C1 segment of cervical spinal cord (tissue), 14 donors: ENCODE measurements at places on chromosomes 2 and 18.

- DNase-seq: no peak
Measured at GRCh38 chr2:85872536-85873161, 16.1 kb downstream of the ST3GAL5 start.

GRCh38 chr2:221377066-221377465 lies 195.0 kb downstream of the EPHA4 start:
- DNase-seq: no peak

GRCh38 chr2:163909411-163910080 lies 173.7 kb upstream of the FIGN start:
- DNase-seq: no peak

DNA sequence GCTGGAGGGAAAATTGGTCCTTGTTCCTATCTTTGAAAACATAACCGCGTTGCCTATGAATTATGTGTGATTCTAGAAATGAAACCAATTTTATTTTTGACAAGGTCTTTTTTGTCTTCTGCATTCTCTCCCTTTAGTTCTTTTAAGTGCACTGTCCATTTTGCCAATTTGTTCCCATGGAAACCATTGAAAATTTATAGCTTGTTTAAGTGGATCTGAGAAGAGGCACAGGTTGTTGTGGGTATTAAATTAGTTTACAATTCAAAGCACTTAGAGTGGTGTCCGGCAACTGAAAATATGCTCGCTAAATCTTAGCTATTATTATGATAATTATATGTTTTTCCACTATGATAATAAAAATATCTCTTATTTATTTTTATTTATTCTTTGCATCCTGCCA lies 107.5 kb upstream of the FSHR start:
- no peak for DNase-seq

- no peak for DNase-seq
Measured at GRCh38 chr2:109646961-109647360, 32.8 kb downstream of the SOWAHC start.

GRCh38 chr18:671405-671804 lies 14.0 kb downstream of the TYMS start:
- DNase-seq: no peak

DNA sequence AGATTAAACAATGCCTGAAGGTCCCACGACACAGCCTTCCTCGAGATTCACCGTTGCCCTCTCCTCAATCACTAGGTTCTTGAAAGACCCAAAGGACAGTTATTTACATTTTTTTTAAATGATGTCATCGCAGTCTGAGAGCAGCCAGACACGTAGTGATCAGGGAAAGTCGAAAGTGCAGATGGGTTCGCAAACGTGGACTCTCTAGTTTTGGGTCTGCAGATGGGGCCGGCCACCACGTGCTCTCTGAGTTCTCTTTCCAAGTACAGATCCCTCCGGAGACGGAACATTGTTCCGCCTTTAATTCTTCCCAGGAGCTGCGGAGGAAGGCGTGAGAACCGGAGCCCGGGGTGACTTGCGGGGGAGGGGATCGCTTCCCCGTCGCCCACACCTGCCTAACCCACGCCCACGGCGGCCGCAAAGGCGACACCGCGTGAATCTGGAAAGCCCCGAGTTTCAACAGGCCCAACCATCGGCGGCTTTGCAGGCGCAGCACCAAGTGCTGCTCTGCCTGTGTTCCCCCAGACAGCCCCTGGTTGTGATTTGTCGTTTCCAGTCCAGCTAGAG lies 54.3 kb downstream of the PKDCC start:
- no peak for DNase-seq

DNA sequence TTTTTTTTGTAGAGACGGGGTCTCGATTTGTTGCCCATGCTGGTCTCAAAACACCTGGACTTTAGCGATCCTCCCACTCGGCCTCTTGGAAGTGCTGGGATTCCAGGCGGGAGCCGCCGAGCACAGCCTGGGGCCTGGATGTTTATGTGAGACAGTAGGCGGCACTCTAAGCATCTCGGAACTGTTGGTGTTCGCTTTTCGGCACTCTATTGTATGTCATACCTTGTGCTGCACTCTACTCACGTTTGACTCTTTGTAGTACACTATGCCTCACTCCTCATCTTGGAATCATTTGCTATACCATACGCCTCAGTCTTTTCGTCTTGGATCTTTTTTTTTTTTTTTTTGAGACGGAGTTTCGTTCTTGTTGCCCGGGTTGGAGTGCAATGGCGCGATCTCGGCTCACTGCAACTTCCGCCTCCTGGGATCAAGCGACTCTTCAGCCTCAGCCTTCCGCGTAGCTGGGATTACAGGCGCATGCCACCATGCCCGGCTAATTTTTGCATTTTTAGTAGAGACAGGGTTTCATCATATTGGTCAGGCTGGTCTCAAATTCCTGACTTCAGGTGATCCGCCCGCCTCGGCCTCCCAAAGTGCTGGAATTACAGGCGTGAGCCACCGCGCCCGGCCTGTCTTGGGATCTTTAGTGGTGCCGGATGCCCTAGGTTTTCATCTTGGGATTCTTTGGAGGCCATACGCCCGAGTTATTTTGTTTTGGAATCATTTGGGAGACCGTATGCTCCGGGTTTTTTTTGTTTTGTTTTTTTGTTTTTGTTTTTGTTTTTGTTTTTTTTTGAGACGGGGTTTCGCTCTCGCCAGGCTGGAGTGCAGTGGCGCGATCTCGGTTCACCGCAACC lies 24.2 kb upstream of the ZDBF2 start:
- no peak for DNase-seq

GRCh38 chr2:102660070-102660469 lies 40.7 kb downstream of the SLC9A2 start:
- no peak for DNase-seq

DNA sequence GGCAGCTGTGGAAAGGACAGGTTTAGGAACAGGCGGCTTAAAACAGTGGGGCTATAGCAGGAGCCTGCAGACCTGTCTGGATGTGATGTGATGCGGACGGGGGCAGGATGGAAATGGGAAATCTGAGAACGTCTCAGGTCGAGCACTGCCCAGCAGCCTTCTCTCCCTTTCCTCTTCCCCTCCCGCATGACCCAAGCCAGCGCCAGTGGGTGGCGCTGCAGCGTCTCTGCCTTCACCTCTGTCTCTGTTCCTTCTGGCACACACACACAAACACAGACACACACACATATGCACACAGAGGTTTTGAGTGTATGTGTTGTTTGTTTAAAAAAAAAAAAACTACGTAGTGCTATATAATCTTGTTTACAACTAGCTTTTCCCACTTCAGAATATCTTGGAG lies 82.0 kb upstream of the SLC66A3 start:
- no peak for DNase-seq

- peak; percentile 24 for DNase-seq
Measured at GRCh38 chr18:74256190-74256589, 35.6 kb downstream of the CYB5A start.

GRCh38 chr2:39512941-39513340 lies 75.9 kb upstream of the MAP4K3 start:
- DNase-seq: no peak

DNA sequence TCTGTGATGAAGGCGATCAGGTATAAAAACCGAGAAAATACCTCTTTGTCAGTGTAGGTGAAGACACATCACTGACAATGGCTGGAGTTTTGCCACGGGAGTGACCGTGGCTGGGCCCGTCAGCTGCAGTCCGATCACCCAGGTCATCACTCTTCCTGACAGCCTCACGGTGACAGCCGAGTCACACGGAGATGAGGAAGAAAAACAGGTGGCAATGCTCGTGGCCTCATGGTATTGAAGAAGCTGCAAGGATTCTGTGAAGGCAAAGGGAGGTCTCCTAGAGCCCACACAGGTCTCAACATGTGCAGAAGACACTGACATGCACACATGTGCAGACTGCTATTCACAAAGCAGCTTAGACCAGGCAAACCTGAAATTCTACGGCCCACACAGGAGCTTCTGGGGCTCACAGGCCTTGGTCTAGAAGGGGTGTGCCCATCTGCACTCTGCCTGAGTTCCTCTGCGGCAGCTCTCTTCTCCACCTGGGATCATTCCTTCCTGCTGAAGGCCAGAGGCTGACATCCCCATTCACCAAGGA lies 7.4 kb downstream of the COPS9 start:
- DNase-seq: no peak

GRCh38 chr2:205405194-205405593 lies 277.1 kb upstream of the NRP2 start:
- no peak for DNase-seq

DNA sequence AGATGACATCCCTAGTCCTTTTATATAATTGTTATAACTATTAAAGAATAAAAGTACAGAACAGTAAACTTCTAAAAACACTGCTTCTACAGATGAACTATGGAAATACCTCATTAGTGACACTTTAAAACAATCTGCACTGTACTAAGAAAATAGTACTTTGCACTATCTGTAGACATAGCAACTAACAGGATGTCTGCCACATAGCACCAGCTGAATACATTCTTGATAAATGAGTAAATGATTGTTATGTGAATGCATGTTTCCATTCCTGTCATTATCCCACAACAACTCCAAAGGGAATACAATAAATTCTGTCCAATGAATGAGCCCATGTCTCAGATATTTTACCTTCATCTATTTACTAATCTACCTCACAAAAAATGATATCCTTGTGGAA lies 115.3 kb upstream of the SLC35G4 start:
- DNase-seq: no peak

GRCh38 chr2:121519732-121520640 lies 10.7 kb upstream of the RNU4ATAC start:
- DNase-seq: peak; percentile 64

- DNase-seq: no peak
Measured at GRCh38 chr2:111169268-111169667, 48.6 kb downstream of the BCL2L11 start.

DNA sequence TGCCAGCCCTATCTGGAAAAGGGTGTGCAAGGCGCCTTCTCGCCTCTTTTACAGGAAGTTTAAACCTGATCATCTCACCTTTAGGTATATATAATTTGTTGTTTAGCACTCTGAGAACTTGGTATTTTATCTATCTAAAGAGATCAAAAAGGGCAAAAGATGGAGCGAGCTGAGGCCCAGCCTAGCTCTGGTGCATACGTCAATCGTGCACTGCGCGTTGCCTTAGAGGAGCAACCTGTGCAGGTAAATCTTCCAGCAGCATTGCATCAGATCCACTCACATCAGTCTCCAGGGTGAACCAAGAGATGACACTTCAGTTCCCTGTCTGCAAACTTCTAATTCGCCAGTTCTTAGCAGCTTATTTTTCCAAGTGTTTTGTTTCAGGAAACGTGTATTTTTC lies 15.4 kb downstream of the BCL11A start:
- DNase-seq: no peak

- no peak for DNase-seq
Measured at GRCh38 chr2:193141-193671, 70.6 kb downstream of the SH3YL1 start.

- DNase-seq: no peak
Measured at GRCh38 chr18:11990539-11990938, 9.2 kb downstream of the IMPA2 start.

- no peak for DNase-seq
Measured at GRCh38 chr2:218294430-218295022, 2.2 kb upstream of the TMBIM1 start.

GRCh38 chr2:52520644-52521043 lies 1247.0 kb upstream of the CHAC2 start:
- DNase-seq: no peak

DNA sequence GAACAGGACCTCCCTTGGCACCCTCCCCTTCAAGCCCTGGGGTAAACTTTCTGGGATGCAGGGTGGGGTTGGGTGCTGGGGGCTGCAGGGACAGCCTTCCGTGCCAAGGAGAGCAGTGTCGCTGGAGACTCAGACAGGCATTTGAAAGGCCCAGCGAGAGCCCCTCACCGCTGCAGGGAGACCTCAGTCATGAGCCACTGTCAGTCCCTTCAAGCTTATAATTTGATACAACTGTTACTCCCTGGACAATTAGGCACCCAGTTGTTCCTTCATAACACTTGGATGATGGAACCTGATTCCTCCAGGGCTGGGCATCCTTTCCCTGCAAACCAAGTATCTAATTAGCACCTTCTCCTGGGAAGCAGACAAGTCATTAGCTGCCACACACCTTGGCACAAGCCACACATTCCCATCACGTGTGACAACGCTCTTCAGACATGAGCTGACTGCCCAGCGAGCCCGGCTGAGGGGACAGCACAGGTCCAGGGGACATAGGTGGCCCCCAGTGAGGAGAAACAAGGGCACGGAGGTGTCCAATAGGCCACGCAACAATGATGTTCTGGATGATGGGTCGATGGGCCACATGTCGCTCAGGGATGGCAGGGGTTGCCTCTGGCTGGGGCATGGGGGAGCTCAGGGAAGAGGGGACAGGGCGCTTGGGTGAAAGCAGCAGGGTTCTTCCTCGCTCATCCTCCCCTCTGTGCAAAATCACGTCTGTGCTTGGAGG lies 59.6 kb downstream of the KCNF1 start:
- DNase-seq: no peak

DNA sequence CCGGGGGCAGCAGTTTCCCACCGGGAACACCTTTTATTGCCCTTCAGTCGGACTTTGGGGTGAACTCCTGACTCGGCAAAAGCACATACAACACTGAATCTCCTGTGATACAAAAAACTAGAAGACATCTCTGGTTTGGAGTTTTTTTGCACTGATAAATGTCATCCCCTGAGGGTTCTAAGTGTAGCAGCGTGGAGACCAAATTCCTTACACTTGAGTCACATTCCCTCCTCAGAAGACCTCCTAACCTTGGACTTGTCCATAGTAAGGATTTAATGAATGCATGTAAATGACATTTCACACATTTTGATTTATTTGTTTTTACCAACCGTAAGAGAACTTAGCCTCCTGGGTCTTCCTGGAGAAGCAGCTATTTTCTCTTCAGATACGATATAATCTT lies 54.0 kb upstream of the GPR45 start:
- DNase-seq: no peak

DNA sequence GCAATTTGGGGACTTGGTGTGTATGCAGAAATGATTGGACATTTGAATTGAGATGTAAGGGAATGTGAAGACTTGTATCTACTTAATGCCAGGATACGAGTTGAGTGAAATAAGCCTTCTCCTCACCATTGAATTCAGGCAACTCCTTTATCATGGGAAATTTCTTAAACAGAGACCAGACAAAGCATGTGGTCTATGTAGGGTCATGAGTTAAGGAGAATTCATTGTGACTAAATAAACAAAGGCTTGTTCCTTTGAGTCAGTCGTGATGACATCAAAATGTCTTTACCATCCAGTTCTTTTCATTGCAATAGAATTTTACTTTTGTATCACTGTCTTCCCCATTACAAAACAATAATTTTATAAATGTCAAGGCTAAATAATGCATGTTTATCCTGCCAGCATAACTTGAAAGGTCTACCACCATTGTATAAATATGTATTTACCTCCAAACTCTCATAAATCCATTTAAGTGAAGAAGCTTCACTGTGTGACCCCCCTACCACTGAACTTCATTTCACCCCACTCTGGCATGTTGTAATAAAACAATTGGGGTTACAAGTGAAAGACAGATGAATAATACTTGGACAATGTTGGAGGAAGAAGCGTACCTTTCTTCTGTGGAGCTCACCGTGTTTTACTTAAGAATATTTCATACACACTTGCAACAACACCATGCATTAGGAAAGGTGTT lies 149.4 kb downstream of the EPHA4 start:
- DNase-seq: no peak

- DNase-seq: no peak
Measured at GRCh38 chr2:66233981-66234380, 200.9 kb upstream of the MEIS1 start.

- no peak for DNase-seq
Measured at GRCh38 chr2:134087371-134087921, 166.4 kb upstream of the MGAT5 start.

GRCh38 chr2:81396417-81397019 lies 1092.0 kb upstream of the LRRTM1 start:
- DNase-seq: no peak

- DNase-seq: no peak
Measured at GRCh38 chr2:8551622-8552074, 130.2 kb upstream of the ID2 start.
